MM.1S (cell line): ENCODE measurements at places on chromosomes 12 and 14.

- H3K36me3 ChIP-seq = no peaks in the 10 kb centered on the region
- H3K4me3 ChIP-seq = no peak overlapping the region
- no peak for DNase-seq
- H3K27ac ChIP-seq = no peak overlapping the region
- H3K27me3 ChIP-seq = no peaks in the 10 kb centered on the region
Observed at GRCh38 chr14:103296987-103297386, 37.0 kb upstream of the EIF5 start.

DNA sequence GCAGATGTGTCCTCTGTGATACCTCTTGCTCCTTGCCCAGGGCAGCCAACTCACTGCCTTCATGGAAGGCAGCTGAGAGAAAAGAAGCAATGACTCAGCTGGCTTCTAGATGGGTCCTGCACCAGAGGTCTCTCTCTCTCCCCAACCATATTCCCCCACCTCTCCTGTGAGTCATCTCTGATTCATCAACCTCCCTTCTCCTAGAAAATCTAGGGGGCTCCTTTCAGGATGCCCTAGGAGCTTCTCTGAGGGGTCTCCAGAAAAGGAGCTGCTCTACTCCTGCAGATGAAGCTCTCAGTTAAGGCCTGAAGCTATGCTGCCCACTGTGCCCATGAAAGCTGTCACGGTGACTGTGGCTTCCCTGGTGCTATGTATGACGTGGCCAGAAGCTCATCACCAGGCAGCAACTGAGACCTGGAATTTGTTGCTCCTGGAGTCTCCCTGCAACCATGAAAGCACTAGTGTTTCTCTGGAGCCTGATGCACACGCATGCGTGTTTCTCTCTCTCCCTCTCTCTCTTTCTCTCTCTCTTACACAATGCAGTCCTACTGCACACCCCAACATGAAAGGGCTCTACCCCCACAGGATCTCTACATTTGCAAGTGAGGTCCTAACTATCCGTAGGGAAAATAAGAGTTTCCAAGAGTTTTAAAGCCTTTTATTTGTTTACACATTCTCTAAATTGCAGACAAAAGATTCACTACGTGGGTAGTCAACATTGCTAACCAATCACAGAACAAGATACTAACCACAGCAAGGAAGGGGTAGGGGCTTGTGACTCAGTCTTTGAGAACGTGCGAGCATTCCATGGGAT, 285.3 kb downstream of the DPF3 start:
- no peak overlapping the region for H3K27ac ChIP-seq
- H3K36me3 ChIP-seq = no peaks in the 10 kb centered on the region

GRCh38 chr12:24770334-24770733, 178.6 kb downstream of the BCAT1 start:
- H3K4me1 ChIP-seq = no peaks in the 10 kb centered on the region
- H3K4me3 ChIP-seq = no peak overlapping the region
- H3K27me3 ChIP-seq = no peaks in the 10 kb centered on the region
- no peak for DNase-seq
- H3K36me3 ChIP-seq = no peaks in the 10 kb centered on the region
- H3K27ac ChIP-seq = no peak overlapping the region

DNA sequence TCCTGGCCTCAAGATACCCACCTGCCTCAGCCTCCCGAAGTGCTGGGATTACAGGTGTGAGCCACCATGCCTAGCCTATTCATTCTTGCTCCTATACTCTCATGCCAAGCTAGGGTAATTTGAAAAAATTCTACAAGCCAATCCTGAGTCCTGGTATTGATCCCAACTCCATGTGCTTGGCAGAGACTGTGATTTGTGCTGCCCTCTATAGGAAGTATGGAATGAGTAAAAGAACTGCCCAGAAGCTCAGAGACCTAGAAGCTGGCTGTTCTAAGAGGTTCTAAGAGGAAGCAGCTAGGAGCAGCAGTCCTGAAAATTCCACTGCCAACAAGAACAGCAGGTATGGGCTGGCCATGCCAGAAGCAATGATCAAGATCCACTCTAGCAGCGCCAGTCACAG, 402.5 kb downstream of the PCNX1 start:
- DNase-seq = no peak
- no peaks in the 10 kb centered on the region for H3K27me3 ChIP-seq
- no peak overlapping the region for H3K4me3 ChIP-seq
- no peak overlapping the region for H3K27ac ChIP-seq

- no peak overlapping the region for H3K27ac ChIP-seq
- H3K4me1 ChIP-seq = no peaks in the 10 kb centered on the region
- peak overlapping the region; percentile 45 for H3K4me3 ChIP-seq
- DNase-seq = no peak
- no peaks in the 10 kb centered on the region; the same call in 1 of the 2 replicates for H3K27me3 ChIP-seq
Observed at GRCh38 chr14:41607304-41607775, 664 bp downstream of the LRFN5 start.

- H3K27me3 ChIP-seq = no peaks in the 10 kb centered on the region
- H3K4me1 ChIP-seq = no peaks in the 10 kb centered on the region
- peak; percentile 9 for DNase-seq
- H3K4me3 ChIP-seq = no peak overlapping the region
- no peak overlapping the region for H3K27ac ChIP-seq
Observed at GRCh38 chr14:94562022-94562421, 780 bp downstream of the SERPINA4 start.

DNA sequence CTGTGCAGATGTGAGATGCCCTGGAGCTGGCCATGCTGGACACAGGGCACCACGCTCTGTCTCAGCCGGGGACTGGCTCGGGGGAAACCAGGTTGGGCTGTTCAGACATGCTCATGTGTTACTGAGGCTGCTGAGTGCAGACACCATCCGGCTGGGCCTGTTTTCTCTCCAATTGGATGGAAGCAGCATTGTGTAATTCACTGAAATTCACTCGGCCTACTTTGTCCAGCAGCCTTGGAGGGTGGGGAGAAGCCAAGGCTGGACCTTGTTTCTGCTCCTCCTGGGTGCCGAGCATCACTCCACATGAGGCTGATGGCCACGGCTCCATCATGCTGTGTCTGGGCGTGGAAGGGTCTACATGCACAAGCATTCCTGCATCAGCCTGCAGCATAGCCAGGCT, 130.7 kb downstream of the SMOC1 start:
- no peak overlapping the region for H3K27ac ChIP-seq
- no peak overlapping the region for H3K4me3 ChIP-seq
- DNase-seq = no peak
- H3K36me3 ChIP-seq = no peaks in the 10 kb centered on the region
- peaks cover 31% of the 10 kb centered on the region for H3K4me1 ChIP-seq

- DNase-seq = no peak
- no peaks in the 10 kb centered on the region for H3K4me1 ChIP-seq
- peaks cover 3% of the 10 kb centered on the region for H3K27me3 ChIP-seq
- no peaks in the 10 kb centered on the region for H3K36me3 ChIP-seq
Observed at GRCh38 chr12:114412825-114413749, 7.1 kb upstream of the TBX5 start.

DNA sequence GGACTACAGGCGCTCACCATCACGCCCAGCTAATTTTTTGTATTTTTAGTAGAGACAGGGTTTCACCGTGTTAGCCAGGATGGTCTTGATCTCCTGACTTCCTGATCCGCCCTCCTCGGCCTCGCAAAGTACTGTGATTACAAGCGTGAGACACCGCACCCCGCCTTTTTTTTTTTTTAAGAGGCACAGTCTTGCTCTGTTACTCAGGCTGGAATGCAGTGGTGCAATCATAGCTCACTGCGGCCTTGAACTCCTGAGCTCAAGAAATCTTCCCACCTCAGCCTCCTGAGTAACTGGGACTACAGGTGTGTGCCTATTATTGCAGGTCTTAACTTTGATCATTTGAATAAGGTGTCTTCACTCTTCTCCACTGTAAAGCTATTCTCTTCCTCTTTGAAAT, 5.3 kb upstream of the GLTP start:
- DNase-seq = no peak
- H3K4me3 ChIP-seq = no peak overlapping the region
- H3K27me3 ChIP-seq = no peaks in the 10 kb centered on the region
- no peak overlapping the region for H3K27ac ChIP-seq
- no peaks in the 10 kb centered on the region for H3K36me3 ChIP-seq
- H3K4me1 ChIP-seq = peaks cover 3% of the 10 kb centered on the region

DNA sequence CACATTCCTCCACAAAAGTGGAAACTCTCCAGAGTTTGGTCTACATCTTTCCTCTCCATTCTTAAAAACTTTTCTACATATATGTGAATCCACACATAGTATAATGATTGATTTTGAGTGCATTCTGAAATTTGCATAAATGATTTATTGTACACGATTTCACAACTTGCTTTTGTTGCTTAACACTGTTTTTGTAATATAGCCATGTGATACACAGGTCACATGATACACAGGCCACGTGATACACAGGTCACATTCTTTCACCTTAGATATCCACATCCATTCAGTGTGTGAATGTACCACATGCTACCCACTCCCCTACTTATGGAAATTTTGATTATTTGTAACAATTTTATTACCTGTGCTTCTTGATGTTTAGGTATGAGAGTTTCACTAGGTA, 319.1 kb downstream of the ZFP36L1 start:
- no peaks in the 10 kb centered on the region for H3K36me3 ChIP-seq
- no peaks in the 10 kb centered on the region for H3K27me3 ChIP-seq
- H3K4me3 ChIP-seq = no peak overlapping the region
- no peaks in the 10 kb centered on the region for H3K4me1 ChIP-seq
- H3K27ac ChIP-seq = no peak overlapping the region

- no peaks in the 10 kb centered on the region for H3K27me3 ChIP-seq
- no peak for DNase-seq
- H3K36me3 ChIP-seq = no peaks in the 10 kb centered on the region
Observed at GRCh38 chr12:107405436-107405835, 280.2 kb upstream of the PWP1 start.

DNA sequence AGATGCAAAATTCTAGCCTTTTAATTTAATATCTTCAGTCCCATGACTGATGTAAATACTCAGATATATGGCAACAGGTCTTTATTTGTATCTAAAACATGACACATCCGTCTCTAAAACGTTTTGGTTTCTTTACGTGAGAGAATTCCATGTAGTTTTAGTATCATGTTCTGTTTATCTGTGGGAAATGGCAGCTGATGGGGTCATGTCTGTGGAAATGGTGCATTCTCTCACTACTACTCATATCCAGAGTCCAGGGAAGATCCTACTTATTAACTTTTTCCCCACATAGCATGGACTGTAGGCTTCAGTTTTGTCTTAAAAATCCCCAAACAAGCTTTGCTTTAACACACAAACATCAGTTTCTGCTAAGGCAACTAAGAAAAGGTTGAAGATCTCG, 53.8 kb downstream of the SPTLC2 start:
- H3K36me3 ChIP-seq = no peaks in the 10 kb centered on the region
- no peak for DNase-seq
- H3K27me3 ChIP-seq = no peaks in the 10 kb centered on the region
- H3K4me1 ChIP-seq = no peaks in the 10 kb centered on the region
- no peak overlapping the region for H3K27ac ChIP-seq

DNA sequence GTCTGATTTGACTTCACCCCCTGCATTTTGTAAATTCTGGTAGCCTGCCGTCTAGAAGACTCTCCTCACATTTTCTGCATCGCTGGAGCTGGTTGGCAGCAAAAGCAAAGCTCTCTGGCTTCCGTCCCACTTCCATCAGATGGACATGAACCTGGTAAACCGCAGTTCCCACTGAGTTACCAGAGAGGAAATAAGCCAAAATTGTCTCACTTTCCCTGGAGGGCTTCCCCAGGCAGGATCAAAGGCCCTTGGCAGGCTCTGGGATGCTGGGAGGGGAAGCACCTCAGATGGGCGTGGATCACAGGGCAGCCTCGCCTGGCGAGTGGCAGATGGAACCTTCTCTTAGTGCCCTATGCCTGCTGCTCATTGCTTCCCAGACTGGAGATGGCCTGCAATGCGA, 243.5 kb downstream of the TMEM132C start:
- no peaks in the 10 kb centered on the region for H3K27me3 ChIP-seq
- no peak for DNase-seq
- no peak overlapping the region for H3K27ac ChIP-seq
- H3K36me3 ChIP-seq = no peaks in the 10 kb centered on the region
- H3K4me3 ChIP-seq = no peak overlapping the region

DNA sequence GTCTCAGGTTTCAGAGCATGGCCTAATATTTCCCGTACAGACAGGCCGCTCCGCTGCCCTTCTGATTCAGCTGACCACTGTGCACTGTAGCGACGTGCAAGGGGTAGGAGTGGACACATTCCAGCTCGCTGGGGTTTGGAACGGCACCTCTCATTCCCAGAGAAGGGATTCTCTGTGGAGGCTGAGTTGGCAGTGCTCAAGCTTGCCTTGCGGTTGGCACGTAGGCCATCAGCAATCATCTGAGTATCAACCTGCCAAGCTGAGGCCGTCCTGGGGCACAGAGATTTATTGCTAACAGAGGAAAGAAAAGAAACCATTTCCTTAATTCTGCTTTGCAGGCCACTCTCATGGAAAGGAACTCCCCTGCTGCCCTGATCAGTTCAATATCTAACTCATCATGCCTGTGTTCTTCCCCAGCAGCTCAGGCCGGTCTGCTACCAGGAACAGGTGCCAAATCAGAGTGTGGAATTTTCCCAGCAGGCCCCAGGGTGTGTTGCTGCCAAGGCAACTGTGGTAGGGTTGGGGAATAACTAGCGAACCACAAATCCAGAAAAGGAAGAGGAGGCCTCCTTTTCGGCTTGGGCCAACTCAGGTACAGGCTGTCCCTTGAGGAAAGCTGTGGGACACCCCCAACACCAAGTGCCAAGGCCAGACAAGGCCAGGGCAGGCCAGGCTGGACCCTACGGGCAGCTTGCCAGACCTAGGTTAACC, 92.5 kb downstream of the SSPN start:
- no peak overlapping the region for H3K4me3 ChIP-seq
- H3K27me3 ChIP-seq = no peaks in the 10 kb centered on the region
- H3K4me1 ChIP-seq = peaks cover 9% of the 10 kb centered on the region
- no peak overlapping the region for H3K27ac ChIP-seq

- no peak for DNase-seq
- no peaks in the 10 kb centered on the region for H3K36me3 ChIP-seq
- H3K4me3 ChIP-seq = no peak overlapping the region
- H3K4me1 ChIP-seq = 0 out of 2 replicates have a peak, but pooled peaks cover 5% of the 10 kb centered on the region
Observed at GRCh38 chr12:96356831-96357230, 43.4 kb downstream of the CDK17 start.

GRCh38 chr12:109631302-109631701, 57.7 kb downstream of the MVK start:
- H3K36me3 ChIP-seq = no peaks in the 10 kb centered on the region
- DNase-seq = no peak
- H3K27me3 ChIP-seq = no peaks in the 10 kb centered on the region
- H3K27ac ChIP-seq = no peak overlapping the region

DNA sequence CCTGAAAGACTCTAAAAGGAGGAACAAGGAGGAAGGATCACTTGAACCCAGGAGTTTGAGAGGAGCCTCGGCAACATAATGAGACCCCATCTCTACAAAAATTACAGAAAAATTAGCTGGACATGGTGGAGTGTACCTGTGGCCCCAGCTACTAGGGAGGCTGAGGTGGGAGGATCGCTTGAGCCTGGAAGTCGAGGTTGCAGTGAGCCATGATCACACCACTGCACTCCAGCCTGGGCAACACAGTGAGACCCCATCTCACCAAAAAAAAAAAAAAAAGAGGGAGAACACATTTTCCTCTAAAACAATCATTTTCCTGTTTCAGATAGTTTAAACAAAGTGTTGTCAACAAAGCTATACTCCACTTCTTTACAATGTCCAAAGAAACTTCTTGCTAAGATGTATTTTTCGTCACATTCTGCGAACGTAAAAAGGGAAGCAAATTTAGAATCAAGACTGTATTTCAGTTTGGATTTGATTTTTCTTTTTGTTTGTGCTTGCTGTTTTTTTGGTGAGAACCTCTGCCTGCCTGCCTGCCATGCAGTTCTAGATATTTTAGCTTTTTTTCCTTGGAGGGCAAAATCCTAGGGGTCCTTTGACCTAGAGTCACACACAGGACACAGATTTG, 5.1 kb downstream of the HCAR1 start:
- no peak overlapping the region for H3K27ac ChIP-seq
- H3K4me3 ChIP-seq = no peak overlapping the region
- H3K36me3 ChIP-seq = no peaks in the 10 kb centered on the region
- no peaks in the 10 kb centered on the region for H3K4me1 ChIP-seq
- H3K27me3 ChIP-seq = no peaks in the 10 kb centered on the region
